H4 (cell line): ENCODE measurements at places on chromosomes 6 and 20. TPM values are rescaled to one million over a fixed set of nuclear protein-coding genes. Genes with fewer than 3 reads are reported as not detected.
A peak's percentile ranks its signal among the peaks of the same experiment; 100 is the strongest.

- DNase-seq: no peak
Measured at GRCh38 chr6:111461860-111462259, 21.2 kb downstream of the REV3L start.

DNA sequence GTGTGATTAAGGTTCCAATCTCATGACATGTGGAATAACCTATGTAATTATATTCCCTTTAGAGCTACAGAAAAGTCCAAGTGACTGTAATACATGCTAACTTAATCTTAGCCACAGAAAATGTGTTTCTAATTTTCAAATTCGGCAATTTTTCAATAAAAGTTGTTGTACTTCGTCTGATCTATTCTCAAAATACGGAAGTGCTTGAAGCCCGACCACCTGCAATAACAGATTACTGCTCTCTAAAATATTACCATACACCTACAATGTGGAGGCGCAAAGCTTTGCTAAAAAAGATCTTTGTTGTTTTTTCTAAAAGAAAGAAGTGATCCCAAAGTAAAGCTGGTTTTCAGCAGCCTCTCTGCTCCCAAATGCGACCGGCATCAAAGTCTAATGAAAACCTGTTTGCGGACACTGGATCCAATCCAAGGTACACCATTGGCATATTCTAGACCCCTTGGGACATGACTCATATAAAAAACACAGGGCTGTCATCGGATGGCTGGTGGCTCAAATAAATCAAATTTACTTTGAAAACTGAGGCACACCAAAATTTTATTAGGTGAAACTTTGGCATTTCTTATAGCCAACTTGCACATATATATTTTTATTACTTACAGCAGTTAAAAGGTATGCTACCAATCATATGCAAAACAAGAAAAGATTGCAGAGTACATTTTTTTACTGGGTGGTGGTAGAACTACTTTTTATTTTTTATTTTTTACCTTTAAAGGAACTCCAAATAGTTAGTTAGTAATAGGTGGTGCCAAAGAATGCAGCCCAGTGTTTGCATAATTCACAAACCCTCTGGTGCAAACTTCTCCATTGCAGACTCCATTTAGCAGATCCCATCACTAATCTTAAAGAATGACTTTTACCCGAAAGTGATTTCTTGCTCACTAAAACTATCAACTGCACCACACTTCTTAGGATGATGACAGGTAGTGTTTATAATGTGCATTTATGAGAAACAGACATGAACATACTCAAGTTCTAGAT, 118.7 kb upstream of the TBX18 start:
- DNase-seq: no peak

The GJA10 gene
- not detected in 2 replicates for total RNA-seq

The KCNK16 gene
- not detected in 2 replicates for total RNA-seq

DNA sequence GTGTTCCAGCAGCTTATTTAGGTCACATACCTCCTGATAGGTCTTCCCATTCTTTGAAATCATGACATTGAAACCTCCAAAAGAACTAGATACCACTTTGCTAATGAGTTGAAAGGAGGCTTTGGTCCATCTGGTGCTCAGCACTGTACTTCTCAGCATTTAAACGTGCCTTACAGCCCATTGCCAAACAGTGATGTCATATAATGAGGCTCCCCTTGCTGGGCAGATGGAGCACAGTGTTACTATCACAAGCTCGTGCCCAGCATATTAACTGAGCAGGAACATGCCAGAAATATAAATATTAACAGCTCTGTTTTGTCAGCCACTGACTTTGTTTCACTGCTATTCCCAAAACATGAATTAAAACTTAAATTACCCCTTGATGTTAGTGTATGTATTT, 25.5 kb upstream of the MAPK13 start:
- DNase-seq: no peak

DNA sequence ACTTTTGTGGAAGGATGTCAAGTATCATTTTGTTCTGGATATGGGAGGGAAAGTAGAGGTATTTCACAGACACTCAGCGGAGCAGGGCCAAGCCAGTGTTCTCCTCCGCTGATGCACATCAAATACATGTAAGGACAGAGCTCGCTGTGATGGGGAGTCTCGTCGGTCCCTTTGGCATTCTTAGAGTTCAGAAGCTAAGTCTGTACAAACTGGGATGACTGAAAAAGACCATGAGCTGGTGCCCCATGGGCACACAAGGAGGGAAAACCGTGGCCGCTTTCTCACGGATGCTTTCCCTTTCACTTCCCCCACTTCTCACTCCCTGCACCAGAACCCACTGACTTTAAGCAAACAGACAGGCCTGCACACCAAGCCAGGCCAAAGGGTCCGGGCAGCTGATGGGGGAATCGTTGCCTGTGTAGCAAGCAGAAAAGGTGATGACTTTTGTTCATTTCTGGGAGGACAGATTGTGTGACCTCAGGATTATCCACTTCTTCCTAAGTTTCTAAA, 27.7 kb upstream of the MPC1 start:
- no peak for DNase-seq

The CDH4 gene
- total RNA-seq: 0.14 and 0.16 TPM in 2 replicates

The STMND1 gene
- not detected in 2 replicates for total RNA-seq

The SMIM29 gene
- 46.4 and 61.4 TPM in 2 replicates for total RNA-seq

The SNX21 gene
- 17.1 and 22.3 TPM in 2 replicates for total RNA-seq

GRCh38 chr20:10681494-10681893, 7.7 kb upstream of the JAG1 start:
- DNase-seq: no peak

The COX4I2 gene
- not detected in 2 replicates for total RNA-seq

DNA sequence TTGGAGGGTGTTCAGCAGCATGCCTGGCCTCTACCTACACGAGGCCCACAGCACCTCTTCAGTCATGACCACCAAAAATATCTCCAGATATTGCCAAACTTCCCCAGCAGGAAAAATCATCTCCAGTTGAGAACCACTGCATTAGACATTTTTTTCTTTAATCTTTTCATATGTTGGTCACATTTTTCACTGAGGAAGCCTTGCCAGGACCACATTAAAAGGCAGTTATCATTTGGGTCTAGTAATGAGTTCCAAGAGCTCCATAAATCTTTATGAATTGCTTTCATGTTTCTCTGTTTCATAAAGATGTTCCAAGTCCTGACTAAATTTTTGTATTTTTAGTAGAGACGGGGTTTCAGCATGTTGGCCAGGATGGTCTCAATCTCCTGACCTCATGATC, 28.8 kb downstream of the MTRES1 start:
- no peak for DNase-seq

- no peak for DNase-seq
Measured at GRCh38 chr20:8670893-8671215, 398.0 kb upstream of the PLCB4 start.

GRCh38 chr20:33915726-33916331, 77.9 kb upstream of the RALY start:
- DNase-seq: no peak

GRCh38 chr6:37741757-37742400, 44.2 kb upstream of the MDGA1 start:
- no peak for DNase-seq

- peak; percentile 8 for DNase-seq
Measured at GRCh38 chr6:84074988-84075781, 41.6 kb downstream of the MRAP2 start.

- DNase-seq: no peak
Measured at GRCh38 chr6:161413355-161413771, 139.5 kb upstream of the AGPAT4 start.

The EEF1A2 gene
- 181 and 233 TPM in 2 replicates for total RNA-seq

The C6orf89 gene
- total RNA-seq: 34.2 and 39.6 TPM in 2 replicates

The RAD21L1 gene
- 0.12 TPM in 1 of 2 replicates, not detected in the other for total RNA-seq

- DNase-seq: no peak
Measured at GRCh38 chr6:129212081-129212480, 329.1 kb downstream of the LAMA2 start.

GRCh38 chr6:158999154-158999665, 792 bp downstream of the RSPH3 start:
- DNase-seq: no peak

The MKKS gene
- 7.5 and 14.1 TPM in 2 replicates for total RNA-seq

- peak; percentile 31 for DNase-seq
Measured at GRCh38 chr6:2209226-2209809, 36.1 kb downstream of the GMDS start.

- no peak for DNase-seq
Measured at GRCh38 chr6:128574402-128574801, 54.0 kb upstream of the PTPRK start.

The LY86 gene
- total RNA-seq: not detected in 2 replicates

- DNase-seq: peak; percentile 51
Measured at GRCh38 chr6:100001915-100002388, 7.9 kb upstream of the MCHR2 start.

- DNase-seq: no peak
Measured at GRCh38 chr6:4587171-4587570, 189.0 kb upstream of the CDYL start.

- no peak for DNase-seq
Measured at GRCh38 chr6:167651318-167652041, 175.2 kb upstream of the AFDN start.

GRCh38 chr6:26240157-26241032, 124.6 kb upstream of the BTN3A2 start:
- no peak for DNase-seq

DNA sequence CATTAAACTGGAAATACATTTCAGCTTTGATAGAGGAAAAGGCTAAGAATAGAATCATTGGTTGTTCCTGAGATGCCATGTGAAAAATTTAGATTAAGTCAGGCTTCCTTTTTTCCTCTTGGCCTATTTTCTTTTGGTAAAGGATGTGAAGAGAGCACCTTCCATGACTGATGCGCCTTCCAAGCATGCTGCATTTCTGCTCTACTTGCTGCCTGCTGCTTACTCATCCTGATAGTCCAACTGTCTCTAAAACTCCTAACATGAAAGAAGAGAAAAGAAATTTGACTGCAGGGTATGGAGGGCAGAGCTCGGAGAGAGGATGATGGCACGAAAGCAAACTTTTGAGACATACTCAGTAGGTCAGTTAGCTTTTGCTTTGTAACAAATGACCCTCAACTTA, 28.8 kb downstream of the SNAP25 start:
- no peak for DNase-seq

The FLOT1 gene
- 206 and 213 TPM in 2 replicates for total RNA-seq

- peak; percentile 68 for DNase-seq
Measured at GRCh38 chr6:111803804-111804203, 69.4 kb downstream of the FYN start.

The VAPB gene
- total RNA-seq: 9.1 and 12.3 TPM in 2 replicates

The LGSN gene
- total RNA-seq: 0.23 TPM in 1 of 2 replicates, not detected in the other

- DNase-seq: no peak
Measured at GRCh38 chr6:114151064-114151690, 180.2 kb upstream of the HDAC2 start.

The HLA-DRA gene
- total RNA-seq: 0.53 and 3.3 TPM in 2 replicates

GRCh38 chr20:8601542-8601912, 467.4 kb upstream of the PLCB4 start:
- DNase-seq: no peak

The EDN3 gene
- total RNA-seq: not detected in 2 replicates

DNA sequence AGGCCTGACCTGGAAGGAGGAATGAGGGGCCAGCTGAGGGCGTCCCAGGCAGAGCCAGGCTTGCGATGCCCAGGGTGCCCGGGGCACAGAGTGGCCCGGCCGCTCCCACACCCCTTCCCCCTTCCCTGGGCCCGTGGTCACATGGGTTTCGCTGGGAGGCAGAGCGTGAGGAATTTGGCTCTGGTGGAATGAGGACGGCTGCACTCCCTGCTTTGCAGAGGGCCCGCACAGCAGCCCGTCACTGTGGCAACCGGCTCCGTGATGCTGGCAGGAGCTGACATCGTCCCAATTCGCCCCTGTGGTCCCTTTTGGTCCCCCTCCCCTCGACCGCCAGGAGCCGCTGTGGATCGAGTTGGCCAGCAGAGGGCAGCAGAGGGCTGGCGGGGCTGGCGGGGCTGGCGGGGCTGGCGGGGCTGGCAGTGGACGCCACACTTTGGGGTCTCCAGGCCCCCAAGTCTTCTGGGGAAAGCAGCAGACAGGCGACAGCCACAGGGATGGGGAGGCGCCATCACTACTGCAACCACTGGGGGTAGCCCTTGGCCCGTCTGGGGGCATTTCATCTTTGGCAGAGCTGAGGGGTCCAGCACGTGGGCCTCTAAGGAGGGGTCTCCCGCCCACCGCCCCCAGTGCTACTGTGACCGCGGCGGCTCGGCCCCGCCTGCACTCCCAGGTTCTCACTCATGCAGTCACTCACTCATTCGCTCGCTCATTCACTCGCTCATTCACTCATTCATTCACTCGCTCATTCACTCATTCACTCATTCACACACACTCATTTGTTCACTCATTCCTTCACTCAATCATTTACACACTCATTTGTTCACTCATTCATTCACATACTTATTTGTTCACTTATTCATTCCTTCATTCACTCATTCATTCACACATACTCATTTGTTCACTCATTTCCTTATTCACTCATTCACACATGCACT, 49.7 kb upstream of the BHLHE23 start:
- peak; percentile 38 for DNase-seq

The C6orf47 gene
- total RNA-seq: 19.3 and 20.8 TPM in 2 replicates

DNA sequence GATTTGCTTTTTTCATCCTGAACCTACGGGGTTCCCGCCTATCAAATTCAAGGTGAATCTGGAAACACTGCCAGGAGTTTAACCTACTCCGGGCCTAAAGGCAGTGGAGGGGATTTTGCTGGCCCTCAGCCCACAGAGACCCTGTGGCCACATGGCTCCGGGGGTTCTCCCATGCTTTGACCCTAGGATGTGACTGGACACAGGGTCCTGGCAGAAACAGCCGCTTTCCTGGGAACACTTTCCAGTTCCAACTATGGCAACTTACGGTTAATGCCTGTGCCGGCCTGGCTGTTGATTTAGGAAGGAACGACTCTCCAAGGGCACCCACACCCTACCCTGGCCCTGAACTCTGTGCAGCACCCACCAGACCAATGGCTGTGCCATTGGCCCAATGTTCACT, 141.7 kb upstream of the RPS6KA2 start:
- no peak for DNase-seq

DNA sequence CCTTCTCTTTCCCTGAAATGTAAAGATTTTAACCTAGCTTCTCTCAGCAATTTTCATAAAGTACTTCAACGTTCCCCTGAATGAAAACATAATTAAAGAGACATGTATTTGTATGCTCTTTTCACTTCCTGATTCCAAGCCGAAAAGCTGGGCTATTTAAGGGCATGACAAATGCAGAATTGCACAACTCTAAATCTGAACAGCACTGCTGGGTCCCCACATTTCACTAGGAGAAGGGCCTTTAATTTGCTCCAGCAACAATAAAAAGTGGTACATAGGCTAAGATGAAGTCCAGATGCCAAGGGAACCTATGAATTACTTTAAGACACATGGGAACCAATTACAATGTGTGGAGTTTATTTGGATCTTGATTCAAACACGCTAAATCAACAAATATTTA, 42.0 kb downstream of the IRAK1BP1 start:
- no peak for DNase-seq

DNA sequence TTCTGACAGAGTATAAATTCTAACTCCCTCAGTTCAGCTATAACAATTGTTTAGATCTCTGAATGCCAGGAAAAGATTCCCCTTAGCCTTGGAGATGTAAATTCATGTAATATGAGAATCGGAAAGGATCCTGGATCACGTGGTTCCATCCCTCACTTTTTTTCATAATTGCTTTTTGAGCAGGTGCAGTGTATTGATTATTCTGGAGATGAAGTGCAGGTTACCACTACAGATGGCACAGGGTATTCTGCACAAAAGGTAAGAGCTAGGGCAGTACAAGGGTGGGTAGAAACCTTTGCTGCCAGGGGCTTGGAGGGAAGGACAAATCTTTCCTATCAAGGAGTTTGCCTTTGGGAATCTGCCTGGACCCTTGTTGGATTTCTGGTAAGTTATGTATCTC, 52.7 kb downstream of the KDM1B start:
- no peak for DNase-seq

The MAK gene
- total RNA-seq: 0.10 TPM in 1 of 2 replicates, not detected in the other

The TSBP1 gene
- total RNA-seq: not detected in 2 replicates

GRCh38 chr6:34350137-34350933, 42.1 kb downstream of the NUDT3 start:
- no peak for DNase-seq

GRCh38 chr6:157380458-157380778, 572 bp upstream of the ZDHHC14 start:
- no peak for DNase-seq

The IL17F gene
- total RNA-seq: not detected in 2 replicates
